Iris pigment epithelial cell (primary cell): ENCODE measurements at places on chromosomes 16 and 17.

DNA sequence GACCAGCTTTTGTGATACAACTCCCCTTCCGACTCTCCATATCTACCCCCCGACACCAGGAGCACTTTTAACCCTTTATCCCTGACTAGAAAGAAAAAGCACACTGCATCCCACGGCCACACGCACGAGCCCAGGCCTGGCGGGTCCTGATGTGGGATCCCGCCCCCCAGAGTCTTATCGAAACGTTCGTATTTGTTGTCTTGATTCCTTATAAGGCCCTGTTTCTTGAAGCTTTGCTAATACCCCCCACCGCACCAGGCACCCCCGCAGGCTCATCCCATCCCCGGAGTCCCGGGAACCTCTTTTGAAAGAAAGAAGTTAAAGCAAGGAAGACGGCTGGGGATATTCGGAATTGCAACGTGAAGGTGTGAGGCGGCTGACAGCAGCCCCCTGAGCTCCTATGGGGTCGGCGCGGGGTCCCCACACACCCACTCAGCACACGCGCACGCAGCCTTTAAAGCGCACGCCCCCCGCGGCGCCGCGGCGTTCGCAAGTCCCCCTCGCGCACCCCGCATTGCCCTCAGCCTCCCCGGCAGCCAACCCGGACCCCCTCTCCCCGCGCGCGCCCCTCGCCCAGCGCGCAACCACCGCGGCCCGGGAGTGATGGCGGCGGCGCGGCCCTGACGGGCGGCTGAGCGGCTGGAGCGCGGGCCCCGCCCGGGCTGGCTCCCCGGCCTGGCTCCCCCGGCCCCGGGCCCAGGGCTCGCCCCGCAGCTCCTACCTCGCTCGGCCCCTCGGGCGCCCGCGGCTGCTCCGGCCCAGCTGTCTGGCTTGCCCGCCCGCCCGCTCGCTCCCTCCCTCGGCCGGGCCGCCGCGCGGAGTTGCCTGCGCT lies 448 bp downstream of the STAT5B start:
- peak; percentile 44 for DNase-seq

DNA sequence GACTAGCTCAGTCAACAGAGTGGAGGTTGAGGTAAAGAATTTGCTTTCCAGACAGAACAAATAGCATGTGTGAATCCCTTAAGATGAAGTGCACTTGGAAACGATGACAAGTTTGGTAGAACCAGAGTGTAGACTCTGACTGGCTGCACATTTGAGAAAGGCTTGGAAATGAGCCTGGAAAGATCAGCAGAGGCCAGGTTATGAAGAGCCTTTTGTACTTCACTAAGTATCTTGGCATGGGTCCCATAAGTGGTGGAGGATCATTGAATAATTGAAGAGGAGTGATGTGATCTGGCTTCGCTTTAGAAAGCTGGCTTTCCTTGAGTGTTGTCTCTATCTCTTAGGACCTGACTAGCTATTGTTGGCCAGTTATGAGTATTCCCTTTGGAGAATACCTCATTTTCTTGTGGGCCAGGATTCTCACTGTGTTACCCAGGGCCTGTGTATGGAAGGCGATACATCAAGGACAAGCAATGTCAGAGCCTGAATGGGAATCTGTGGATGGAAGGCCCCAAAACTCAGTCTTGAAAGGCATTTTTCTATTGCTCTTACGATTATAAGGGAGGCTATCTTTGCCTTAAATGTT lies 329.8 kb downstream of the UTP18 start:
- no peak for DNase-seq

GRCh38 chr17:5499476-5500231 lies 13.3 kb downstream of the MIS12 start:
- no peak for DNase-seq

GRCh38 chr17:65657251-65657828 lies 95.9 kb upstream of the AXIN2 start:
- DNase-seq = no peak

DNA sequence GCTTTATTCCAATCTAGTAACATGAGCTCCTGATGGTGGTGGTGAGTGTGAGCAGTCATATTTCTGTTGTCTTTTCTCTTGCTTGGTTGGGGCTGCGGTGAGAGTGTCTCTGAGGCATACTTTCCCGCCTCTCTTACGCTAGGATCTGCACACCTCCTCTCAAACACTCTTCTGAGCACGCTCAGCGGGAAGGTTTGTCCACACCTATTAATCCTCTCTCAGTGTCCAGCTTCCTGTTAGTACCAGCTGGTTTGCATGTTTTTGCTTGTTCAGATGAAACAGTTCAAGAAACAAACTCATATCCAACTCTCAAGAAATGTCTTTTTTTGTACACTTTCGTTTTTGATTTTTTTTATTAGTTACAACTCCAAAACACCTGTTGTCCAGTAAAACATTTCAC lies 89.5 kb downstream of the CCDC182 start:
- no peak for DNase-seq
